ENCODE measurements at places on chromosomes 4 and X. TPM values are rescaled to one million over a fixed set of nuclear protein-coding genes. Genes with fewer than 3 reads are reported as not detected.

Gene F9
- not detected for total RNA-seq

Gene TRPC5OS
- not detected for total RNA-seq

Gene PFKFB1
- total RNA-seq: not detected

Gene AMTN
- total RNA-seq: not detected

Gene FGF2
- 11.1 TPM for total RNA-seq

DNA sequence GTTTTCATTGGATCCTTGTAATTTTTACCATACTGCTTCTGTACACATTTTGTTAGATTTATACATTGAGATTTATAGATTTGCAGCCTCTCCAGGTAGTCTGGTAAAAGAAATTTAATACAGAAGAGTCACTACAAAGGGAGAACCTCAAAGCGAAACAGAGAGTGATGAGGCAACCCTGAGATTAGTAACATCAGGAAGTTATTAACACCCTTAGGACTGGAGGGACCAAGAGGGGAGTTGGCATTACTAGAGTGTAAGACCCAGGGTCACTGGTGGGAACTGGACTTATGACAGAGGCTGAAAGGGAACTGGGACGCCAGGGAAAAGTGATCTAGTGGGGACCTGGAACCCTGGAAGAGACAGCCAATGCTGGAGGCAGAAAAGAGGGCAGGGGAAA, 20.6 kb upstream of the MAML3 start:
- no peak overlapping the region for H3K27ac ChIP-seq
- no peaks in the 10 kb centered on the region for H3K27me3 ChIP-seq
- no peaks in the 10 kb centered on the region for H3K36me3 ChIP-seq
- DNase-seq: no peak

GRCh38 chrX:42524379-42524778, 253.6 kb downstream of the PPP1R2C start:
- H3K4me3 ChIP-seq: no peak overlapping the region
- no peaks in the 10 kb centered on the region for H3K36me3 ChIP-seq
- H3K4me1 ChIP-seq: no peaks in the 10 kb centered on the region
- DNase-seq: no peak
- H3K27me3 ChIP-seq: no peaks in the 10 kb centered on the region

DNA sequence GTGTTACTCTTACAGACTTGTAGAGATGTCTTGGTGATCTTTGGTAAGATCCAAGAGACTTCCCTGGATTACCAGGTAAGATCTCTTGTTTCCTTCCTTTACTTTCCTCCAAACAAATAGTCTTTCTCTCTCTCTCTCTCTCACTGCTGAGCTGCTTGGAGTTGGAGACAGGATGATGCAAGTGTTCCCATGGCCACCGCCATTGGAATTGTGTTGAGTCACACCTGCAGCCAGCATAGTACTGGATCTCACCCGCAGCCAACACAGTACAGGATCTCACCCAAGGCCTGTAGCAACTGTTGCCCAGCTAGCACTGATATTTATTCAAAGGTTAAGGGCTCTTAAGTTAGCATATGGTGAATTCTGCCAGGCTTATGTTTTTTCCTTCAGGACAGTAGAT, 1080.9 kb downstream of the FAT4 start:
- no peaks in the 10 kb centered on the region for H3K4me1 ChIP-seq
- no peak overlapping the region for H3K4me3 ChIP-seq
- no peak overlapping the region for H3K27ac ChIP-seq
- no peak for DNase-seq
- H3K27me3 ChIP-seq: no peaks in the 10 kb centered on the region

DNA sequence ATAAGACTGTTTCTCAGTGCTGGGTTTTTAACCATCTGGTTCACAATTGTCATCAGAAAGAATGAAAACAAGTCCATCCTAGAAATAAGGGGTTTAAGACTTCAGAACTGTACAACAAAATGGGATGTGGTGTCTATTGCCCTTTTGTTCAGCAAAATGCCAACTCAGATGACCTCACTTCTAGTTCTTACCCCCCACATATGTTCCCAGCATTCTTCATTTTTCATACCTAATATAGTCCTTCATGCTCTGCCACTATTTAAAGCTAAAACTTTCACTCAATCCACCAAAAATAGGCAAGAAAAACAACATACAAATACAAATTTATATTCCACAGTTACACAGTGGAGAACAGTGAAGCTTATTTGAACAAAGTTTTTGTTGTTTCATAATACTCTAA, 111.4 kb downstream of the SORBS2 start:
- no peak overlapping the region for H3K4me3 ChIP-seq
- no peak overlapping the region for H3K27ac ChIP-seq
- no peak for DNase-seq
- no peaks in the 10 kb centered on the region for H3K27me3 ChIP-seq

GRCh38 chrX:54721424-54721823, 76.6 kb downstream of the ITIH6 start:
- DNase-seq: no peak
- H3K27ac ChIP-seq: no peak overlapping the region
- H3K36me3 ChIP-seq: no peaks in the 10 kb centered on the region

DNA sequence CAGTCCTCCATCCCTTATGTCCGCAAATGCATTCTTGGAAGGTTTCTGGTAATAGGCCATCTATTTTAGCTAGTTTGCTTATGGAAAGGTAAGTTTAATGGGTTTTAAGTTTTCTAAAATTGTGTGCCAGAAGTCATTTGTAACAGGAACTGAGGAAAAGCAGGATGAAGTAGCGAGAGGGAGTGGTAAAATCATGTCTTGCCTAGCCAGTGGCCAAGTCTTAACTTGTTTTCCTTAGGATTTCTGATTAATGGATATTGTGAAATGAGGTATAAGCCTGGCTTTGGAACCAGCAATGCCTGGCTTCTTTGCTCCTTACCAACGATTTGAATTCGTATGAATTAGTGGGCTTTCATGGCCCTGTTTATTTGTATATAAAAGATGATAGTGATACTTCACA, 7.3 kb downstream of the SEC24B start:
- DNase-seq: no peak
- peaks cover 62% of the 10 kb centered on the region for H3K4me1 ChIP-seq
- H3K27ac ChIP-seq: no peak overlapping the region
- H3K36me3 ChIP-seq: no peaks in the 10 kb centered on the region

GRCh38 chr4:125464146-125464545, 149.4 kb downstream of the FAT4 start:
- H3K36me3 ChIP-seq: no peaks in the 10 kb centered on the region
- DNase-seq: no peak
- no peaks in the 10 kb centered on the region for H3K27me3 ChIP-seq
- H3K27ac ChIP-seq: no peak overlapping the region
- no peak overlapping the region for H3K4me3 ChIP-seq
- no peaks in the 10 kb centered on the region for H3K4me1 ChIP-seq

DNA sequence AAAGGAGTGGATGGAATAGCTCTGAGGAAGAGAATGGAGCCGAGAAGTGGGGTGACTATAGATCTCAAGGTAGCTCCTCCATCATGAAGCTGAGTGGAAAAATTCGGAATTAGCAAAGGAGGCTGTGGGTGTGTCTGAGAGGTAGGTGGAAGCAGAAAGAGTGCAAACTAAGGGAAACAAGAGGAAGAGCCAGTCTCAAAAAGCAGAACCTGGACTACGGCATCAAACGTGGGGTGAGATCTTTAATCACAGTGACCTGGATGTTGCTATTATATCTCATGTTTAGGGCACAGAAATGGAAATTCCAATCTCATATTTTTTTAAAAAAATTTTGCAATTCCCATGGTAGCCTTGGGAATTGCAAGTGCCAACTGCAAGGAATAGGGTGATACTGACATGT, 162.5 kb upstream of the RASGEF1B start:
- H3K4me3 ChIP-seq: no peak overlapping the region
- no peak overlapping the region for H3K27ac ChIP-seq
- no peaks in the 10 kb centered on the region for H3K36me3 ChIP-seq
- H3K4me1 ChIP-seq: peaks cover 15% of the 10 kb centered on the region
- H3K27me3 ChIP-seq: no peaks in the 10 kb centered on the region

GRCh38 chr4:22458098-22458497, 57.8 kb downstream of the ADGRA3 start:
- no peak overlapping the region for H3K4me3 ChIP-seq
- no peaks in the 10 kb centered on the region for H3K36me3 ChIP-seq
- no peak overlapping the region for H3K27ac ChIP-seq
- no peaks in the 10 kb centered on the region for H3K27me3 ChIP-seq
- H3K4me1 ChIP-seq: no peaks in the 10 kb centered on the region
